ENCODE measurements at places on chromosomes 1 and 21.

GRCh38 chr1:234322979-234323378 lies 50.3 kb upstream of the COA6 start:
- DNase-seq = peak; percentile 28

GRCh38 chr1:202861420-202862132 lies 27.4 kb downstream of the RABIF start:
- DNase-seq = peak; percentile 80

DNA sequence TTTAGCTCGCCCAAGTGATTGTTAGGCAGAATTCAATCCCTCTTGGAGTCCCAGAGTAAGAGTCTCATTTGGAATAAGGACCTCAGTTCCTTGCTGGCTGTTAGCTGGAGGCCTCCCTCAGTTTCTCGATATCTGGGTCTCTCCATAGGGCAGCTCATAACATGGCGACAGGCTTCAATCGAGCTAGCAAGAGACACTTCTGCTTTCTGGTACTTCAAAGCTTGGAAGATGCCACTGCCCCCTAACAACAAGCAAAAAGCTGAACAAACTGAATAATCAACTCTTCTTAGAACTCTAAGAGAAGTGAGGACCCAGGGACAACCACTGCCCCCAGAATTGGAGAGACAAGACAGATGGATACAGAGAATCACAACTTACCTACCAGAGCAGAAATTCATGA lies 86.2 kb downstream of the TEX35 start:
- DNase-seq = no peak

GRCh38 chr21:44700101-44701022 lies 3.4 kb downstream of the KRTAP10-12 start:
- DNase-seq = no peak

DNA sequence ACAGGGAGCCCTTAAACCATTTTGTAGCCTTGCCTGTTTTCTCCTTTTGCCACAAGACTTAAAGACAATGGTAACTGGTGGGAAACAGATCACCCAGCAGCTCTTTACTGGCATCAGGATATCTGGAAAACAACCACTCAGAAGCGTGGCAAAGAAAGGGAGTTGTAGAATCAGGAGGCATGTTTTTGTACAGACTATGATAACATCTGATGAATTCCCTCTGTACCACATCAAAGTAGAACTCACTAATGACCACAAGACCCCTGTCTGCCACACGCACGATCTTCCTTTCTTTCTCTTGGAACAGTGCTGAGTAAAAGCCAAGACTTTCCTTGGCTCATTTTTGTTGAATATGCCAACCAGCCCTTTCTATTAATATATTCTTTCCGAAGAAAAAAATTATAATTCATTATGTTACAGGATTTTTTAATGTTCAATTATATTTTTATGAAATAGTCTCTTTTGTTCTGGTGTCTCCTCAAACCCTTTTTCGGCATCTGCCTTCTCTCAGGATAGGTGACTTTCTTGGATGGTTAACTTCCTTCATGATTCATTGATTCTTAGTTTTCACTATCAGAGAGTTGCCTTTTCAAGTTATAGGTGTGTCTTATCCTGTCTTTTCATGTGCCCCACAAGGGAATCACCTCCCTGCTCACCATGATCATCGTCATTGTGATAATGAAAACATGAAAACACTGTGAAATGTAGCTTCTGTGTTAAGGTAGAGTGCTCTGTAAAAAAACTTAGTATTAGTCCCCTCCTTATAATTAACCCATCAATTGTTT lies 7.9 kb upstream of the PHGDH start:
- no peak for DNase-seq

- DNase-seq = no peak
Measured at GRCh38 chr1:24931468-24932231, 1.6 kb upstream of the RUNX3 start.

GRCh38 chr1:229273507-229274232 lies 2.8 kb downstream of the RAB4A start:
- no peak for DNase-seq

DNA sequence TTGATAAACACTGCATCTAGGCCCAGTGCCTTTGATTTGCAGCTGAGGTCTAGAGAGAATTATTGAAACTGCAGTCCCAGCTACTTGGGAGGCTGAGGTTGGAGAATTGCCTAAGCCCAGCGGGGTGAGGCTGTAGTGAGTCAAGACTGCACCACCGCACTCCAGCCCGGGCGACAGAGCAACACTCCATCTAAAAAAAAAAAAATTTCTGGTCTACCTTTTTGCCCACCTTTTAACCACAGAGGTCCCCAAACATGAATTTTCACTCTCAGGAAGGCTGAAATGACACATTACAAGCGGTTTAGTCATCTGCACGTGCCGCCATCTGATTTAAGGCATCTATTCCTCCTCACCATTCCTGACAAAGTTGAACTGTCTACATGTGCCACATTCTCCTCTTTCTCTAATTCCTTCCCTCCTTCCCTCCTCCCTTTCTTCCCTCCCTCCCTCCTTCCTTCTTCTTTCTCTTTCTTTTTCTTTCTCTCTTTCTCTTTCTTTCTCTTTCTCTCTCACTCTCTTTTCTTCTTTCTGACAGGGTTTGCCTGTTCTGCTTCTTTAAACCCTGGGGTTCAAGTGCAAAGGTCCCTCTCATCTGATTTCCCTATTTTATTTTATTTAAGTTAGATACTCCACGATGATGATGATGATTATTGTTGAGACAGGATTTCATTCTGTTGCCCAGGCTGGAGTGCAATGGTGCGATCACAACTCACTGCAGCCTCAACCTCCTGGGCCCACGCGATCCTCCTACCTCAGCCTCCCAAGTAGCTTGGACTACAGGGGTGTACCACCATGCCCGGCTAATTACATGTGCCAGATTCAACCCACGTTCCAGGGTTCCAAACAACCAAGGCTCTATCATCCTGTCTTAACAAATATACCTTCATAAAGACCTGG lies 3.0 kb upstream of the SOD1 start:
- no peak for DNase-seq

GRCh38 chr1:32239337-32239736 lies 7.7 kb upstream of the FAM167B start:
- no peak for DNase-seq

DNA sequence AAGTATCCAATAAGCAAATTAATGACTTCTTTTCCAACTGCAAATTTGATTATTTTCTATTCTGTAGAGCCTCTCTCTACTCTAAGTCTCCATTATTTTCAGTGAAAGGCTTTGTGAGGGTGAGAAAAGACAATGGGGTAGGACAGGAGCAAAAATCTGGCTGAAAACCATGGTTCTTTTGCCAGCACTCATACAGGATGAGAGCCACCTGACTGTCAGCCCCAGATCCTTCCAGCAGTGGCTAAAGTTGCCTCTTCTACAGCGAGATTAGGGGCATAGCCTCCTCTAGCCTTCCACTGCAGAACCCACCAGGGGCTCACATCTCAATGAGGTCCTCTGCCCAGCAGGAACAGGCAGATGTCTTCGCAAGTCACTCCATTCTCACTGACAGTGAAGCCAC lies 23.7 kb downstream of the NMNAT2 start:
- DNase-seq = no peak

- no peak for DNase-seq
Measured at GRCh38 chr1:151871284-151872030, 17.9 kb upstream of the THEM5 start.

DNA sequence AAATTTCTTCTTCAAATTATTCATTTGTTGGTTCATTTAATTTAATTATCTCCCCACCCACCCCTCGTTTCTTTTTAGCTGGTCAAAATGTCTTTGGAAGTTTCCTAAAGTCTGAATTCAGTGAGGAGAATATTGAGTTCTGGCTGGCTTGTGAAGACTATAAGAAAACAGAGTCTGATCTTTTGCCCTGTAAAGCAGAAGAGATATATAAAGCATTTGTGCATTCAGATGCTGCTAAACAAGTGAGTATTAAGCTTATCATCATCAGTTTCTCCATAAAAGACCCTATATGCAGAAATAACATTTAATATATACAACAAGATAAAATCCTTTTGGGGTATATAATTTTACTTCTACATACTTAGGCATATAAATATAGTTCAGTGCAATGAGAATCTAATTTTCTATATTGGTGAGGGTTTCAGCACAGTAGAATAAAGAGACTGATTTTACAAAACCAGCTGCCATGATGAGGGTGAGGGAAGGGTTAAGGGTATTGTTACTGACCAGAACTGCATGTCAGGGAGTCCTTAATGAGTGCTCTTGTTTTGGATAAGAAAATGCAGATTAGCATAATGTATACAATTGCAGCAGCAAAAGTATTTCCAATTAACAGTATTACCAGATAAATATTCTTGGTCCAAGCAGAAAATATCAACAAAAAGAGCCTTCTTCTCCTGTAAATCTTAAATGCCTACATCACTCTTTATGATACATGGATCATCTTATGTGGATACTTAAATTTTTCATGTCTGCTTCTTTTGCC lies 2.8 kb downstream of the RGS1 start:
- no peak for DNase-seq

GRCh38 chr1:180778782-180779398 lies 133.8 kb upstream of the KIAA1614 start:
- DNase-seq = no peak

GRCh38 chr21:29406385-29406784 lies 107.7 kb downstream of the BACH1 start:
- no peak for DNase-seq

- DNase-seq = no peak
Measured at GRCh38 chr1:189192741-189193520, 1284.7 kb downstream of the BRINP3 start.

DNA sequence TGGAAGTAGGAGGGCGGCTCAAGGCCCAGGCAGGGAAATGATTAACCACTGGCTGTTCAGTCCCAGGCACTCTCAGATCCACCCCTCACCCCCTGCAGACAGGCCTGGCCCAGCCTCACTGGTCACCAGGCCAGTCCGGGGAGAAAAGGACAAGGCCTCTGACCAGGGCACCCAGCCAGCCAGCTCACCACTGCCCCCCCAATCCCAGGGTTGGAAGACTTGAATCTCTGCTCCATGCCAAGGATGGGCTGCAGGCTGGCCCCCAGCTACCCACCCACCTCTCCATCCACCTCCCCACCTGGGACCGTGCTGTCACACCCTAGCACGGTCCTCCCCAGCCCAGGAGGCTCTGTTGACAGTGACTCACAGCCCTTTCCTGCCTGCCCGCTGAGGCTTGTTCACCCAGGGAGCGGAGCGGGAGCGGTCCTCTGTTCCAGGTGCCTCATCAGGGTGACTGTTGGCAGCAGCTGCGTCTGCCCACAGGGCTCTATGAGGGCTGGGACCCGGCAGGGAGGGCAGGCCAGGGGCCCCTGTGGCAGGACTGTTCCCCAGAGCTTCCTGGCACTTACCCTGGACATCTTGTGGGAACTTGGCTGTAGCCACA lies 2.2 kb downstream of the LAD1 start:
- no peak for DNase-seq

DNA sequence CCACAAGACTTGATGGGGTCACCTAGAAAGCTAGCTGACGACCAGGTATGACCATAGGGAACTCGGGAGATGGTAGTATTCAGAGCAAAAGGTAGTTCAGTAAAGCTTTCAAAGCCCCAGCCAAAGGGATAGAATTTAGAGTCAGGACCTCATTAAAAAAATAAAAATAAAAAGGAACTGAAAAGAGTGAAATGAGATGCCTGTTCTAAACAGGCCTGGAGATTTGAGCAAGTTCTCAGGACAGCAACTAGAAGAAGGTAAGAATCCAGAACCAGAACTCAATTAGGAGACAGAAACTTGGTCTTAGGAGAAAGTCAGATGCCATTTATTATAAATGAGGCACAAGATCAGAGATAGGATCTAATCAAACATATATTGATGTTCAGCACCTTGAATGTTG lies 265.5 kb upstream of the CACYBP start:
- DNase-seq = no peak
